ENCODE measurements at places on chromosomes 13 and 19. TPM values are rescaled to one million over a fixed set of nuclear protein-coding genes. Genes with fewer than 3 reads are reported as not detected.

The TFDP1 gene
- total RNA-seq, result 103 TPM

The ARL11 gene
- not detected for total RNA-seq

The LILRA1 gene
- not detected for total RNA-seq

The RYR1 gene
- total RNA-seq, result 5.2 TPM

The RPS5 gene
- 1,921 TPM for total RNA-seq

The ZFP82 gene
- total RNA-seq, result 2.0 TPM

The LIM2 gene
- not detected for total RNA-seq

The TMEM255B gene
- 0.90 TPM for total RNA-seq

The FCGBP gene
- total RNA-seq, result 0.96 TPM

The ING1 gene
- 10.5 TPM for total RNA-seq

The CFAP97D2 gene
- total RNA-seq, result not detected

Data from A549 treated with dexamethasone at 1 μM for 4 hours (cell line).